ENCODE measurements at places on chromosomes 7 and 10.
A peak's percentile ranks its signal among the peaks of the same experiment; 100 is the strongest.

GRCh38 chr7:2964208-2964607 lies 79.5 kb downstream of the CARD11 start:
- no peak for DNase-seq

DNA sequence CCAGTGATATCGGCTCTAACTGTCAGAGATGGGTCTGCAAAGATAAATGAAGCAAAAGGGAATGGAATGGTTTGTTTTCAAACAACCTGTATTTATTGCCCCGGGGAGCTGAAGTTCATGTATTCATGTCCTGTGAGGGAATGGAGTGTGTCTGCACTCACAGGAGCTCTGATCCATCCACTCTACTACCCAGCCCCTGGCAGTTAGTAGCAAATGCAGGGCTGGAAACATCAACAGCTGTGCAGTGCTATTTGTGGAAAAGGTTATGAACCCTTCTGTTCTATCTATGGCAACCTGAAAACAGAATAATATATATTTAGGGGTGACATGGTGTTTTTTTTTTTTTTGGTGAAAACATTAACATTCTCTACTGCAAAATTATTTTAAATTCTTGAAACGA lies 9.8 kb downstream of the AGR2 start:
- no peak for DNase-seq

DNA sequence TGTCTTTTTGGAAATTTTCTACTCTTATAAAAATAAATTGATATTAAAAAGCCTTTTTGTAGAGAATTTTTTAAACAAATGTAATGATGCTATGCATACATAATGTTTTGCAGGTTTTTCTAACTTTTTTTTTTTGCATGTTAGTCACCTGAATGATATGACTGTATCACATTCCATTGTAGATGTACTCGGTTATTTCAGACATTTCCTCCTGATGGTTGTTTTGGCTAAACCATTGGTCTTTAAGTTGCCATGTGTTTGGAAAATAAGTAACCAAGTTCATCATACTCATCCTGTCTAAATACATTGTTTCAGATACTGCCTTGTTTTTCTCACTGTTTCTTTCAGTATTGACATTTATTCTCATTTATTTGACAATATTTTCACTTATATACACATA lies 25.8 kb downstream of the NHLRC2 start:
- DNase-seq, result no peak

GRCh38 chr7:97418312-97418711 lies 300.8 kb downstream of the SDHAF3 start:
- no peak for DNase-seq

- no peak for DNase-seq
These were observed 201.9 kb downstream of the MALRD1 start for GRCh38 chr10:19250546-19250945.

- DNase-seq, result no peak
These were observed 189.8 kb downstream of the HECW1 start for GRCh38 chr7:43302211-43302711.

- no peak for DNase-seq
These were observed 674 bp downstream of the MRPS24 start for GRCh38 chr7:43868681-43869005.

DNA sequence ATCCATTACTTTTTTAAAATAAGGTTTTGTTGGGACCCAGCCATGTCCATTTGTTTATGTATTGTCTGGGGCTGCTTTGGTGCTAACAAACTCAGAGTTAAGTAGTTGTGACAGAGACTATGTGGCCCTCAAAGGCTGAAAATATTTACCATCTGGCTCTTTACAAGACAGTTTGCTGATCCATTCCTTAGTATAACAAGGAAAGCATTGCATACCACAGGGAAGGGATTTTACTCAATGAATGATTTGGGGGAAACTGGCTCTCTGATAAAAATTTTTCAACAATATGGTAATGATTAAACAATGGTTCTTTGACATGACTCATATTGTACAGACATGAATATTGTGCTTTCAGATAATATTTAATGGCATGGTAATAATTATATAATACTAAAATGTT lies 738.1 kb downstream of the KCNMA1 start:
- no peak for DNase-seq

DNA sequence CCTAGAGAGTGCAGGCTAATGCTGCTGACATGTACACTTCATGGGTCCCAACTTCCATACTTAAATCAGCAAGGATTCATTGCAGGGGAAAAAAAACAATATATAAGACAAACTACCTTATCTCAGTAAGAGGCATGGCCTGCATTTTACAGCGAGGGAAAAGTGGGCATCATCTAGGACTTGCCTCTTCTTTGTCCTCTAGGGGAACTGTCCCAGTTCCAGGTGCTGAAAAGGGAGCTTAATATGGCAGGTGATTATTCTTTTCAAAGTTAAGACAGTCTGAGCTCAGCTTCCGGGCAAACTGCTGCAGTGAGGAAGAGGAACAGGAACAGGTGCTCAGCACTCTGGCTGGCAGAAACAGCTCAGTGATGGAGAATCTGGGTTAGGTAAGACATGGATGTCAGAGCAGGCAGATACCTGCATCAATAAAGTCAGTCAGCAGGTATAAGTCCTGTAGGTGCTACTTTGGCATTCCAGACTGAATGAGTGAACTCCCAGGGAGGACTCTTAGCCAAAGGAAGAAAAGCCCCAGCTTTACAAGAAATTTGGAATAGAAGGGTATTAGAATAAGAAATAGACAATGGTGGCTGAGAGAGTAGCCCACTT lies 147.2 kb downstream of the TMEM178B start:
- peak; percentile 24 for DNase-seq

DNA sequence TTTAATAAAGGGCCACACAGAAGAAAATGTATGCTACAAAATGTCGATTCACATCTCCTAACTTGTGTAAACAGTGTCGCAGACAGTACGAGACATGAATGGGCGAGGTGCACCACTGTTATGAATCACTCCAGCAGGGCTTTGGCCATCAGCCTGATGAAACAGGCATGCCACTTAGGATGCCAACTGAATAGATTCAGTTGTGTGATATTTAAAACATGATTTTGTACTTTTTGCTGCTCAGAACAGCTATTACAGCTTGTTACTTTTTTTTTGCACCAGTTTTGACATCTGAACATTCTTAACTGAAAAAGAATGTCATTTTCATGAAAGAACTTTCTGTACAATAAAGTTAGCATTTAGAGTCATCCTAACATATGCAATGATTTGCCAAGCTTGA lies 138.1 kb downstream of the VTI1A start:
- DNase-seq, result no peak

DNA sequence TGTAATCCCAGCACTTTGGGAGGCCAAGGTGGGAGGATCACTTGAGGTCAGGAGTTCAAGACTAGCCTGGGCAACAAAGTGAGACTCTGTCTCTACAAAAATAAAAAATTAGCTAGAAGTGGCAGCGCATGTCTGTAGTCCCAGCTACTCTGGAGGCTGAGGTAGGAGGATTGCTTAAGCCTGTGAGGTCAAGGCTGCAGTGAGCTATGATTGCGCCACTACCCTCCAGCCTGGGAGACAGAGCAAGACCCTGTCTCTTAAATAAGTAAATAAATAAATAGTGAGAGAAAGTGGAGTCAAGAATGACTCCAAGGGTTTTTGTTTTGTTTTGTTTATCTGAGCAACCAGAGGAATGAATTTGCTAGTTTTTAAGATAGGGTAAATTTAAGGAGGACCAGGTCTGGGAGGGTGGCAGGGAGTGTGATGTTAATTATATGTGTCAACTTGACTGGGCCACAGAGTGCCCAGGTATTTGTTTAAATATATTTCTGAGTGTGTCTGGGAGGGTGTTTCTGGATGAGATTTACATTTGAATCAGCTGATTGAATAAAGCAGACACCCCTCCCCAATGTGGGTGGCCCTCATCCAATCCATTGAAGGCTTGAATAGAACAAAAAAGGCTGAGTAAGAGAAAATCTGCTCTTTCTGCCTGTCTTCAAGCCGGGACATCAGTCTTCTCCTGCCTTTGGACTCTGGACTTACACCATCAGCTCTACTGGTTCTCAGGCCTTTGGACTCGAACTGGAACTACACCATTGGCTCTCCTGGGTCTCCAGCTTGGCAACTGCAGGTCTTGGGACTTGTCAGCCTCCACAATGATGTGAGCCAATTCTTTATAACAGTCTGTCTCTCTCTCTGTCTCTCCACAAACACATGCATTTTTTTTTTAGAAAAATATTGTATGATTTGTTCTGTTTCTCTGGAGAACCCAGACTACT lies 23.5 kb downstream of the IMPDH1 start:
- DNase-seq, result no peak

- no peak for DNase-seq
These were observed 82.9 kb downstream of the MAD1L1 start for GRCh38 chr7:2149672-2150444.

- no peak for DNase-seq
These were observed 9.7 kb upstream of the FHIP2A start for GRCh38 chr10:114811862-114812261.

DNA sequence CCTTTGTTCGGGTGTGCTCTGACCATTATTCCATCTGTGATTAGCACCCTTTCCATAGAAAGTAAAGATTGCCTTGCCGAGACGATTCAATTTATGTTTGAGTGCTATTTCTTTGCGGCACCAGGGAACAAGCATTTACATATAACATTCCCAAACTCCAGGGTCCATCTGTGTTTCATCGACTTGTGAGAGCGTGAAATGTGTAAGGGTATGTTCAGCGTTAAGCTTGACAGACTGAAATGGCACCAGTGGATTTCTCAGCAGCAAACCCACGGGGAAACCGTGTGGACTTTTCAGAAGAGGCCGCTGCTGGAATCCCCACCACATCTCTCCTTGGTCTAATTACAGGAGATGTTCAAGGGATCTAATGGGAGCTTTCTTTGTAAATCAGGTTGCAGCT lies 270.5 kb downstream of the TCERG1L start:
- no peak for DNase-seq

GRCh38 chr7:70589590-70589989 lies 542.4 kb upstream of the GALNT17 start:
- DNase-seq, result no peak

DNA sequence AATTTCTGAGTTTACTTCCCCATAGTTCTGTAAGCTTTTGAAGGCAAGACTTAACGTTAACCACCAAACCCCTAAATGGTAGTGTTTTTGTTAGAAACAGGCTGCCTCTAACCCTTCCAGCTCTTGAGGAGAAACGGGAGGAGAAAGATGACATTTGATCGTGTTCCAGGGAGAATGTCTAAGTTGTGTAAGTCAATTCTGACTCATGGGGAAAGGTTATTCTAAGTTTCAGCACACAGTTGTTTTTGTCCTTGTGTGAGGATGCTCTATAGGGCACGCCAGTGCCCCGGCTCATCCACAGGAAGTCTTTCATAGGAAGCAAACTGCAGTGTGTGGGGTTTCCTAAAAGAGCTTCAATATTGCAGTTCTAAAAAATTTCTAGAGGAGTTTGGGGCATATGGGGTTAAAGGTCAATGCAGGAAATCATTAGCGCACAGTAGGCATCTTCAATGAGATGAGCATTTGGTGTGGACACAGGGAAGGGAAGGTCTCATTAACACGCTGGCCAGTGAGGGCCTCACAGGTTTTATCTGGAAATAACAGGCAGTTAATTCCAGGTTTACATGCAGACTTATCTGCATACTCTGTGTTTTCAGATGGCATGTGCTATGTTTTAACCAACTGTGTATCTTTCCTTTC lies 638.2 kb upstream of the IGFBP3 start:
- DNase-seq, result no peak

GRCh38 chr10:63261496-63261895 lies 128.4 kb downstream of the NRBF2 start:
- DNase-seq, result no peak

DNA sequence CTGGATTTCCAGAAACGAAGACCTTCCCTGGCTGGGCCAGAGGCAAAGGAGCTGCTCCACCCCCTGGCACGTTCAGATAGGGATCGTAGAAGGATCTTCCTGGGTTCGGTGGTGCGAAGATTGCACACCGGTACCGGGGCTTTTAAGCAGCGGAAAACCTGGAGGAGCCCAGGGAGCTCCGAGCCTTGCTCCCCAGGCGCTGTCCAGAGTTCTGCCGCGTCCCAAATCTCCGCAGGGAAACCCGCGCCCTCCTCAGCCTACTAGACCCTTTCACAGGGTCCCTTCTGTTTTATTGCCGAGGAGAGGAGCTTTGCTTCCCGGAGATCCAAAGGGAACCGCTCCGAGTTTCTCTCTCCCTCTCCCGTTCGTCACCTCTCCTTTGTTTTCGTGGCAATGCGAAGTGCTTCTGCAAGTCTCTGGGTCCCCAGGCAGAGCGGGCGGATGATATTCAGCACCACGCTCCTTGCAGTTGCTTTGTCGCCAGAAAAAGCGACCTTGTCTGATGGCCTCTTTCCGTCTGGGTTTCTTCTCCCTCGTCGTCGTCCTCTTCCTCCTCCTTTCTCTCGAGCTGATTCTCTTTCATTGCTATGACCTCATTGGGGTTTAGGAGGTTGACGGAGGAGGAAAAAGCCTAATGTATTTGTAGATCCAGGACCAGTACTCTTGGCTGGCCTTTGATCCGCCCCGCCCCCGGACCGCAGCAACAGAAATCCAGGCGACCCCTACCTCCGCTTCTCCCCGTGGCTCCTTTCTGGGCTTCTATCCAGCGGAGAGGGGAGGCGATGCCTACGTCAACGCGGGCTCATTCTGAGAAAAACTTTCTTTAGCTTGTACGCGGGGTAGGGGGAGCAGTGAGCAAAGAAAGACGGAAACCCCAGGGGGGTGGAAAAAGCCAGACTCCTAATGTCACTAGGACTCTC lies at the start of gene TMEM196:
Gene TMEM196, minus strand, starts transcription at position 777 of the 920 bp plus-strand sequence. CDS start 921 bp downstream, outside the sequence.
- DNase-seq, result no peak

DNA sequence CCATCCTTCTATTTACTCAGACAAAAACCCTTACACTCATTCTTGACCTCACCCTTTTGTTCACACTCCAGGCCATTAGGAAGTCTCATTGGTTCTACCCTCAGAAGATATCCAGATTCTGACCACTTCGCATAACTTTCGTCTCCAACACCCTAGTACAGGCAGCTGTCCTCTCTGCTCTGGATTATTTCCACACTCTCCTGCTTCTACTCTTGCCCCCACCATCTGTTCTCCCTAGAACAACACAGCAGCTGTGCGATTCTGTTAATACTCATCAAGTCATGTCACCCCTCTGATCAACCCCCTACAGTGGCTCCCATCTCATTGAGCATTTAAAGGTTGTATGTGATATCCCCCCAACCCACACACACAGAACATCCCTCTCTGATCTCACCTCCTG lies 15.5 kb upstream of the TRIL start:
- DNase-seq, result no peak
